CD4-positive, alpha-beta T cell treated with Interleukin-6 at 100 ng/mL for 8 hours (primary cell): ENCODE measurements at places on chromosomes 16 and 17.
A peak's percentile ranks its signal among the peaks of the same experiment; 100 is the strongest.

- DNase-seq = no peak
Observed at GRCh38 chr17:47704116-47704515, 10.2 kb downstream of the TBKBP1 start.

GRCh38 chr17:11031787-11032186 is 193.9 kb upstream of the PIRT start:
- DNase-seq = no peak

DNA sequence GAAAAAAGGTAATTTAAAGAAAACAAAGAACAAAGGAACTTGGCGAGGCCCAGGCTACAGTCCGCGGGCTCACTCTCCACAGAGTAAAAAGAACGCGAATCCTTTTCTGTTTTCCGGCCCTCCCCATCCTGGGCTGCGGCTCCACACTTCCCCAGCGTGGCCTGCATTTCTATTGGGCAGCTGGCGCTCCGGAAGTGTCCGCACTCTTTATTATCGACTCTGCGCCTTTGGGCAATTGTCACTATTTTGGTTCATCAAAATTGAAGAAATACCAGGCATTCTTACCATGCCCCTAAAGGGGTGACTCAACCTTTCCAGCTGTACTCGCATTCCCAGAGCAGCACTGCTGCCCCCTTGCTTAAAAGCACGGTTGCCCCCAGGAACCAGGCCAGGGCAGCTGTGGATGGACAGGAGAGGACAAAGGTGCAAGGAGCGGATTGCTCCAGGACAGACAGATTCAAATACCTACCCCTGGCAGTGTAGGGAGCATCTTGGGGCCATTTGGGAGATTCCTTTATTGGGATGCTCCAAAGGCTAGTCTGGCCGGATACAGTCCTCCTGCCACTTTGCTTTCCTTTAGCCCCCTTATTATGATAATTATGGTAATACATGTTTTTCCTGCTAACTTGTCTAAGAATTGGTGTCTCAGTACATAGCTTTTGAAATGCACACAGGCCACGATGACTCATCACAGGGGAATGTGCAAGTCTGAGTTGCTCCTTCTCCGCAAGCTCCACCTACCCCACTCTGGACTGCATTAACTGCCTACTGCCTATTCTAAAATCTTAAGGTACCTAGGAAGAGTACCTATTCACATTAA is 985 bp upstream of the SLFN12 start:
- peak; percentile 77 for DNase-seq

- no peak for DNase-seq
Observed at GRCh38 chr17:3512505-3513171, 36.8 kb downstream of the ASPA start.

DNA sequence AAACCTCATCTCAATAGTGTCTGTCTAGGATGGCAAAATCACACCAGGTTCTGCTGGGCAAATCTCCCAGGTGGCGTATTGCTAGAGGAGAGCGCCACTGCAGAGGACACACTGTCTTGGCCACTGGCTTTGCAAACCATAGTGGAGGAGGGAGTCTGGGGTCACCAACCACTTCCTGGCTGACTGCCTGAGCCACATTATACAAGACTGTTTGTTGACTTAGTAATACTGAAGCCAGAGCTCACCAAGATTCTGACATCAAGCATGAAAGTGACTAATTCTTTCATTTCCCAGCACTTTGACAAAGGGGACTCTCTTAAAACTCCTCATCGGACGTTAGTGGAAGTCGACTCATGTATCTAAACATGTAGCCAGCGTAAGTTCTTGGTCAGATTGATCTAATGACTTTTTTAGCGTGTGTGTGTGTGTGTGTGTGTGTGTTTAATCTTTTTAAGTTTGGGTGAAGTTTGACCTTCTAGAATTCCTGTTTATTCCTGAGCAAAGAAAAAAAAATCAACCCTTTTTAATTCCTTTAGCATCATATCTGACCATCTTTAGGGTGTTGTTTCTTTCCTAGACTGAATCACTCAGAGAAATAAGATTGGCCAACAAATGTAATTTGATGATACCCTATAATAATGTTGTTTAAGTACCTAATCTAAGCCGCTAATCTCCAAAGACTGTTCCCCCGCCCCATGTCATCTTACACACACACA is 13.7 kb downstream of the PITPNC1 start:
- peak; percentile 70 for DNase-seq

GRCh38 chr16:66204756-66205155 is 161.7 kb upstream of the CDH5 start:
- no peak for DNase-seq

DNA sequence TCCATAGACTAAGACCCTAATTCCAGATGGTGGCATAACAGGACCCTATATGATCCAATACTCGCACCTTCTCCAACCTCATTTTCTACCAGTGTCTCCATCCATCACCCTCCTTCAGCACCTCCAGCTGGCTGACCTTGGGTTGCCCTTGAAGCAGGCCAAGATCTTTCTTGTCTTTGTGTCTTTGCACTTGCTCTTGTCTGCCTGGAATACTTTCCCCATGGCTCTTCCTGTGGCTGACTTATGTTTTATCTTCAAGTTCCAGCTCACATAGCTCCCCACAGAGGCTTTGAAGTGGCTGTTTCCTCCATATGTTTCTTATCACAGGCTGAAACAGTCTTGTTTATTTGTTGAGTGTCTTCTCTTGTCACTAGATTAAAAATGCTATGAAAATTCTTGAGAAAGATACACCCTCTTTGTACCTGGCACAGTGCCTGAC is 29.6 kb upstream of the MMD start:
- no peak for DNase-seq

GRCh38 chr17:76080768-76081287 is 1.8 kb downstream of the ZACN start:
- DNase-seq = no peak

DNA sequence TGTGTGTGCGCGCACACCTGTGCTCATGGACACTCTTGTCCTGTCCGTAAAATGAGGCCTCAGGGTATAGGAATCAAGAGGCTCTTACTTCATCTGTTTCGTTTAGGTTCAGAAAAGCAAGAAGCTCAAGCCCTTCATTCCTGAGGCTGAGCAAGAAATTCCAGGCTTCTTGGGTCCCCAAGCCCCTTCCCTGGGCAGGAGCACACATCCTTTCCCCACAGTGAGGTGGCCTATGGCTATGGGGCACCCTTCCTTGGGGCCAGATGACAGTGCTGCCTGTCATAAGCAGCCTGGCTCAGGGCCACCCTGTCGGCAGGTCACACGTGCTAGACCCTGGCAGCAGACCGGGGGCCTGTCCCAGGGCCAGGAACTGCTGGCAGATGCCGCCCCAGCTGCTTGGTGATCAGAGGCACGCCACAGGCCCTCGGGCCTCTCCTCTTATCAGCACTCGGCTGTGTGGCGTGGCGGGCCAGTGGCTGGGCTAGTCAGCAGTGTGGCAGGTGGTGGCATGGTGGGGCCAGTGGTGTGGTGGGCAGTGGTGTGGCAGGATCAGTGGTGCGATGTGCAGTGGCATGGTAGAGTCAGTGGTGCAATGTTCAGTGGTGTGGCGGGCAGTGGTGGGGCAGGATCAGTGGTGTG is 50.2 kb downstream of the NKD1 start:
- DNase-seq = no peak

DNA sequence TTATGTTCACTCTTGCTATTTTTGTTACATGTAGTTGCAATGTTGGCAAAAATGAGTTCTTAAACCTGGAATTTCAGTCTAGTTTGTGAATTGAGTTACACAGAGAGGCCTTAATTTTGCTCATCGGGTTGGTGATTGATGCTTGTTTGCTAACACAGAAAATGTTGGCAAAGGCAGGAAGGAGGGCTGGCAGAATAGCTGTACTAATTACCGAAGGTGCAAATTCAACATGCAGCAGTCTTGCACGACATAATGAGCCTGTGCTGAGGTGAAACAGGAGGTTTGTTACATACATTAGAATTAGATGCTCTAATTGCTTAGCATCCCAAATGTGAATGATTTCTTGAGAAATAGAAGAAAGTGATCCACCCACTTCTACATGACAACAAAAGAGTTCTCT is 475.0 kb upstream of the TOM1L1 start:
- DNase-seq = no peak

- DNase-seq = peak; percentile 64
Observed at GRCh38 chr17:6421700-6422604, 13.0 kb downstream of the AIPL1 start.

GRCh38 chr16:77834635-77835540 is 46.5 kb downstream of the VAT1L start:
- no peak for DNase-seq

DNA sequence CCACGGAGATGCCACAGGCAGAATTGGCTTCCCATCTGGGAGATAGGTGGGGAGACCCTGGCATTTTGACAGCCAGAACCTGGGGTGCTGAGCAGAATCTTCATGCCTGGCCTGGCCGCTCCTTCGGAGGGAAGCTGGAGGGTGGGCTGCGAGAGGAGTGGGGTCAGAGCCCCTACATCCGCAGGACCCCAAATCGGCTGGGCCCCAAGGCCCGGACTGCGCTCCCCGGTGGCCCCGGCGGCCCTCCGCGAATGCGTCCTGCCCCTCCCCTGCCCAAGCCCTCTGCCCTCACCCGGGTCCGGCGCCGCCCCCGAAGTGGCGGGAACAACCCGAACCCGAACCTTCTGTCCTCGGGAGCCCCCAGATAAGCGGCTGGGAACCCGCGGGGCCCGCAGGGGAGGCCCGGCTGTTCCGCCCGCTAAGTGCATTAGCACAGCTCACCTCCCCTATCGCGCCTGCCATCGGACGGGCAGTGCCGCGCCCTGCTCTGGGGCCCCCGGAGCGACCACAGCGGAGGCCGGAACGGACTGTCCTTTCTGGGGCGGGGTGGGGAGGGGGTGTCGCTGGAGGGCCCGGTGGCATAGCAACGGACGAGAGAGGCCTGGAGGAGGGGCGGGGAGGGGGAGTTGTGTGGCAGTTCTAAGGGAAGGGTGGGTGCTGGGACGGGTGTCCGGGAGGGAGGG is 850 bp upstream of the PNMT start:
- DNase-seq = no peak

DNA sequence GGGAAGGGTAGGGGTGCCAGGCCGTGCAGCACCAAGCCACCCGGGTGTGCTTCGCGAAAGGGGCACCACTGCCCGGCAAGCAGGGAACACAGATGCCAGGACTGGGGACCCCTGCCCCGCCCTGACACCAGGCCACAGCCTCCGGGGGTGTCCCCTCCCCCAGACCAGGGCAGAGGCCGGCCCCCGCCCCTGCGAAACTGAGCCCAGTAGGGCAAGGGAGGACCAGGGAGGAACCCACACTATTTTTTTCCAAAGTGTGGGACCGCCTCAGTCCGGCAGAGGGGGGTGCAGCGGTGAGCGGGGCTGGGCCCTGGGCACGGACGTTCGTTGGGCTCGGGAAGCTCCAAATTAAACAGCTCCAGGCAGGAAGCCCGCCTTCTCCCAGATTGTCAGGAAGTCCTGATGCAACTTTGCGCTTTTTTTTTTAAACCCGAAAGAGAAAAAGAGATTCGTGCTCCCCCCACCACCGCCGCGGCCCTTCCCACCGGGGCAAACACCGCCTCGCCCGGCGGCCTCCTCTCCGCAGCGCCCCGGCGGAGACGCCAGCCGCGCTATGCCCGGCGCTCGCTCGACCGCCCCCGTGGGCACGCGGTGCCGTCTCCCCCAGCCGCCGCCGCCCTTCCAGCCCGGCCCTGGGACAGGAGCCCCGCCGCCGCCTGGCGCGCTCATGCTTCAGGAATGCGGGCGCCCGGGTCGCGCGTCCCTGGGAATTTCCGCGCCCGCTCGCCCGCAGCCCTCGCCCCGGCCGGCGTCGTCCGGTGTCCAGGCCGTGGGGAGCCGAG is 755 bp downstream of the PIEZO1 start:
- peak; percentile 40 for DNase-seq

GRCh38 chr17:70080541-70081347 is 5.7 kb downstream of the KCNJ16 start:
- no peak for DNase-seq

DNA sequence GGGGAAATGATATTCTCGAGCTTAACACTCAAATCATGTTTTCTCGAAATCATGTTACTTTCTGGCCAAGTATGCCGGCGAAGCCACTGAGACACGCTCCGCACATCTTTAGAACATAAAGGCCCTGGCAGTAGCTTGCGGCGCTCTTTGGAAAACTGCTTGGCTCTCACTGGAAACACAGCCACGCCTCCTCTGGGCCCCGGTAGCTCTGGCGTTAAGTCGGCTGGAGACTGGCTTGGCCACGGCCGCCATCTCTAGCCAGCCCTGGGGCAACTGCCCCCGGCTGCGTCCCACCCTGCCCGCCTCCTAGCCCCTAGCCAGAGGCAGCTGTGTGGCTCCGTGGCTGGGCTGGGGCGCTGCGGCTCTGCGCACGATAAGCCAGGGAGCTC is 9.2 kb upstream of the BAIAP2 start:
- DNase-seq = no peak

- DNase-seq = no peak
Observed at GRCh38 chr16:83713597-83713996, 94.2 kb upstream of the HSBP1 start.

- no peak for DNase-seq
Observed at GRCh38 chr17:4998732-4999429, 1.1 kb downstream of the KIF1C start.

DNA sequence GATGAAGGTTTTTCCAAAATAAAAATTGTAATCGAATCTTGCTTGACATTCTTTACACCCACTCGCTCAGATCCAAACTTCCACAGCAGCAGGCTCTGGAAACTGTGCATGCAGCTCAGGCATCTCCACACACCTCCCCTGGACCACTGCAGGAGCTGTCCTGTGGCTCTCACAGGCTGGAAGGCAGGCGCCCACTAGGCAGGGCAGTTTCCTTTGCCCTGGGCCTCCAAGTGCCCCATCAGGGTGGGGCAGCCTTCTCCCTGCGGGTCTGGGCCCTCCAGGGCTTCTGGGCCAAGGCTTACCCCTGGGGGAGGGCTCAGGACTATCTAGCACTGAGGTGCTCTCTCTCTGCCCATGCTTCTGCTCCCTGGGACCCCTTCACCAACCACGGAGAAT is 114.5 kb upstream of the RPL38 start:
- no peak for DNase-seq
